Central memory CD8-positive, alpha-beta T cell (primary cell): ENCODE measurements at places on chromosomes 13 and 19.
A peak's percentile ranks its signal among the peaks of the same experiment; 100 is the strongest.

DNA sequence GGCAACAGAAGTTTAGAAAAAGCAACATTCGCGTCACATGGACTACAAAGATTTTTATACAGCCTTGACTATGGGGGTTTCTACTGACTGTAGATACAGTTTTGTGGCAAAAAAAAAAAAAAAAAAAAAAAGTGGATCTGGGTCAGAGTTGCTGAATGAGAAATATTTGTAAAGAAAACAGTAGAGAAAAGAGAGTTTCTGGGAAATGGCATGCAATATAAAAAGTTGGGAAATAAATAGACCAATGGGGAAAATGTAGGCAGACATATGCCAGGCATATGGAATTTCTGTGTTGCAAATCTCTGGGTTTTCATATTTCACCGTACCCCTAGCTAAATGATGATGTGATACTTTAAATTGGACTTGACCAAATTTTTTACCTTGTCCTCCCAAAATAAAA, 315.3 kb downstream of the EFNB2 start:
- H3K36me3 ChIP-seq = no peaks in the 10 kb centered on the region
- H3K27ac ChIP-seq = no peak overlapping the region
- no peaks in the 10 kb centered on the region for H3K27me3 ChIP-seq
- H3K4me3 ChIP-seq = no peak overlapping the region
- no peak for DNase-seq

- no peaks in the 10 kb centered on the region for H3K27me3 ChIP-seq
- no peak overlapping the region for H3K27ac ChIP-seq
- no peaks in the 10 kb centered on the region for H3K4me1 ChIP-seq
- H3K36me3 ChIP-seq = no peaks in the 10 kb centered on the region
Observed at GRCh38 chr13:36453516-36453915, 21.2 kb downstream of the CCNA1 start.

GRCh38 chr19:13781547-13781946, 7.3 kb downstream of the C19orf53 start:
- H3K27me3 ChIP-seq = no peaks in the 10 kb centered on the region
- no peak overlapping the region for H3K4me3 ChIP-seq
- peaks cover 9% of the 10 kb centered on the region for H3K36me3 ChIP-seq
- peaks cover 13% of the 10 kb centered on the region for H3K4me1 ChIP-seq
- H3K27ac ChIP-seq = no peak overlapping the region

DNA sequence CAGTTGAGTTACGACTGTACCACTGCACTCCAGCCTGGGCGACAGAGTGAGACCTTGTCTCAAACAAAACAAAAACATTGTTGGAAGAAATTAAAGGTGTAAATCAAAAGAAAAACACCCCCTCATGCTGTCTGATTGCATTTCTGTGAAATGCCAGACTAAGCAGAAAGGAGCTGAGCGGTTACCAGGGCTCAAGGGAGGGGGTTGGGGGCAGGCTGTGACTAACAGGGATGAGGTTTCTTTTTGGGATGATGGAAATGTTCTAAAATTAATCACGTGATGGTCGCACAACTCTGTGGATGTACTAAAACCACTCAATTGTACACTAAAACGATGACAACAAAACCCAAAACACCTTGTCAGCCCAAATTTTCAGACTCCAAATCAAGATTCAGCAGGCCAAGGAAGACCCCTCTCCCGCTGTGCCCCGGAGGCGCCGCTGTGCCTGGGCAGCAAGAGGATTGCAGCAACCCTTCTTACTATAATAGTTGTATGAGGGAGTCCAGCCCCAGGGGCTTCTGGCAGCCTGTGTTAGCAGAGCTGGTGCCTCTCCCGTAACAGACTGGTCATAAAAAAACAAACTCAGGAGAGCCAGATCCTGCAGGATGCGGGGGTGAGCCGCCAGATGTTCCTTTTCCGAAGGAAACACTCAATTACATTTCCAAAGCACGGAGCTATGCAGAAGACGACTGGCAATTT, 20.9 kb downstream of the CAPS start:
- no peak overlapping the region for H3K4me3 ChIP-seq
- peaks cover 19% of the 10 kb centered on the region for H3K4me1 ChIP-seq
- no peaks in the 10 kb centered on the region for H3K27me3 ChIP-seq
- H3K27ac ChIP-seq = peak overlapping the region; percentile 55

GRCh38 chr13:29497137-29497654, 98.3 kb downstream of the SLC7A1 start:
- no peak overlapping the region for H3K4me3 ChIP-seq
- H3K27ac ChIP-seq = no peak overlapping the region
- peaks cover 10% of the 10 kb centered on the region for H3K4me1 ChIP-seq
- H3K36me3 ChIP-seq = no peaks in the 10 kb centered on the region
- H3K27me3 ChIP-seq = peaks cover 25% of the 10 kb centered on the region

DNA sequence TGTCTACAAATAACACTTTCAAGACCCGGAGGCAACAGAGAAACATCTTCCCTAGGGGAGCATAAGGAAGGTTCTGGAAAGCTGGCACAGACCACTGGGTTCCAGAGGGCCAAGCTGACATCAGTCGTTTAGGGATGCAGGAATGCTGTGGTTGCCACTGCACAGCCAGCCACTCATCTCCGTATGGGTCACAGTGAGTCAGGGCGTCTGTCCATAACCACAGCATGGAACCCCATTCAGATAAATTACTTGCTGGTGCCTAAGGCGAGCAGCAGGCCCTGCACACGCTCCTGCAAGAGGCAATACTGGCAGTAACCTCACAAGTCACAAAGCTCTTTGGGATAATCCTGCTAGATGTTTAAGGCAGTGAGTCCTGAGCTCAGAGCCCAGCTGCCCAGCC, 140.9 kb upstream of the UBL3 start:
- H3K27ac ChIP-seq = no peak overlapping the region
- no peaks in the 10 kb centered on the region for H3K4me1 ChIP-seq
- H3K36me3 ChIP-seq = no peaks in the 10 kb centered on the region
- H3K4me3 ChIP-seq = no peak overlapping the region

DNA sequence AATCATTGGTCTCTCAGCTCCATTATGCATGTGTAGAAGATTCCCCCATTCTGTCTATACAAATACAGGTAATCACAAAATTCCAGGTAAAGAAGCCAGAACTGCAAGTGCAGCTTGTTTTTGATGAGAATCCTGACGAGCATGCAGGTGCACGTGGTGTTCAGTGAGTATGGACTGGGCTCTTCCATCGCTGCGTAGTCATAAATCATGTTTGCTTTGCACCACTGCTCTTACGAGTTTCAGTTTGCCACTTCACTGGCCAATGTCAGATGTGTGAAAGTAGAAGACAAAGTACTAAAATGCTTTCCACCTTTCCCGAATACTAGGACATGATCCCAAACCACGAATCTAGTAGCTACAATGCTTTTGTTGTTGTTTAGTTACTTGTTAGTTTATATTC, 390.7 kb downstream of the LIG4 start:
- no peak for DNase-seq
- H3K4me1 ChIP-seq = no peaks in the 10 kb centered on the region
- H3K36me3 ChIP-seq = no peaks in the 10 kb centered on the region
- H3K27ac ChIP-seq = no peak overlapping the region
- H3K27me3 ChIP-seq = no peaks in the 10 kb centered on the region

DNA sequence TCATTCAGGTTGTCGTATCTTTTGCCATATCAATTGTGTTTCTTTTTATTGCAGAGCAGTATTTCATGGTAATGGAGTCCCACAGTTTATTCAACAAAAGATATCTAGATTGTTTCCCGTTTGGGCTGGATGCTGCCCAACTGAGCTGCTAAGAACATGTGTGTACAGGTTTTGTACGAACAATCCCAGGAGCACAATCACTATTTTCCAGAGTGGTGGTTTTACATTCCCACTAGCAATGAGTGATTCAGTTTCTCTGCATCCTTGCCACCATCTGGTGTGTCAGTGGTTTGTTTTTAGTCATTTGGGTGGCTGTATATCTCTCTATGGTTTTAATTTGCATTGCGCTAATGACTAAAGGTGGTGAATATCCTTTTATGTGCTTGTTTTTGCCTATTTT, 52.7 kb upstream of the ZDHHC20 start:
- H3K27me3 ChIP-seq = no peaks in the 10 kb centered on the region
- H3K4me1 ChIP-seq = peaks cover under 1% of the 10 kb centered on the region
- H3K36me3 ChIP-seq = peaks cover 28% of the 10 kb centered on the region
- H3K27ac ChIP-seq = no peak overlapping the region
- DNase-seq = no peak
- no peak overlapping the region for H3K4me3 ChIP-seq

- H3K27me3 ChIP-seq = no peaks in the 10 kb centered on the region
Observed at GRCh38 chr13:23367907-23368306, 65.6 kb downstream of the SACS start.

- H3K4me1 ChIP-seq = peaks cover 17% of the 10 kb centered on the region
- no peak overlapping the region for H3K4me3 ChIP-seq
- H3K27me3 ChIP-seq = no peaks in the 10 kb centered on the region
- DNase-seq = no peak
- peaks cover 49% of the 10 kb centered on the region for H3K36me3 ChIP-seq
Observed at GRCh38 chr19:16564842-16565241, 7.4 kb downstream of the SLC35E1 start.

DNA sequence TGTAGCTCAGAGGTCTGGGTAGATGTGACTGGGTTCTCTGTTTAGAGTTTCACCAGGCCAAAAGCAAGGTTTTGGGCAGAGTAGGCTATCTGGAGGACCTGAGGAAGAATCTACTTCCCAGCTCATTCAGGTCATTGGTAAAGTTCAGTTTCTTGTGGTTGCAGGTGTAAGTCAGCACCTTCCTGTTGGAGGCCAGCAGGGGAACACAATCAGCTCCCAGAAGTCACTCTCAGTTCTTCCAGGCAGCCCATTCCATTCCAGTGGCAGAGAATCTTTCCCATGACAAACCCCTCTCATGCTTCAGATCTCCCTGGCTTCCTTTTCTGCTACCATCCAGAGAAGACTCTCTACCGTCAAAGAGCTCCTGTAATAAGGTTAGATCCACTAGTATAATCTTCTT, 176.2 kb upstream of the UFM1 start:
- H3K27me3 ChIP-seq = no peaks in the 10 kb centered on the region
- no peak overlapping the region for H3K27ac ChIP-seq
- no peaks in the 10 kb centered on the region for H3K4me1 ChIP-seq

GRCh38 chr13:110327051-110327721, 20.1 kb downstream of the COL4A2 start:
- H3K4me1 ChIP-seq = no peaks in the 10 kb centered on the region
- no peaks in the 10 kb centered on the region for H3K36me3 ChIP-seq
- DNase-seq = no peak
- H3K27me3 ChIP-seq = peaks cover 38% of the 10 kb centered on the region

DNA sequence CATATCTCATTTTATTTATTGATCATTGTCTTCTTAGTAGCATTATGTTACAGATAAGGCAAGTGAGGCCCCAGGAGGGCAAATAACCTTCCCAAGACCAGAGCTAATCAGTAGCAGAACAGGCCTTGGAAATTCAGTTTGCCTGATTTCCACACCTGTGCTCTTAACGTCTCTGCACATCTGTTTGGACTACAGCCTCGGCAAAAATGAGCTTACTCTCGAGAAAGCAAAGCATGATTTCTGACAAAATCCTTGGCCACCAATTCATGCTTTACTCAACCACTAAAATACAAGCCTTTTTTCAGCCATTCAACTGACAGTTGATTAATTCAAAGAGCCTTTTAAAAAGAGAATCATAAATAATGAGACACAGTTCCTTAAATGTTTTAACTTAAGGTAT, 309.3 kb upstream of the HTR2A start:
- H3K4me1 ChIP-seq = no peaks in the 10 kb centered on the region
- H3K4me3 ChIP-seq = no peak overlapping the region
- no peak for DNase-seq
- H3K27ac ChIP-seq = no peak overlapping the region
- no peaks in the 10 kb centered on the region for H3K27me3 ChIP-seq

GRCh38 chr19:45574526-45574925, 10.1 kb downstream of the OPA3 start:
- peaks cover 22% of the 10 kb centered on the region for H3K4me1 ChIP-seq
- H3K27me3 ChIP-seq = no peaks in the 10 kb centered on the region
- H3K36me3 ChIP-seq = peaks cover 4% of the 10 kb centered on the region
- no peak overlapping the region for H3K27ac ChIP-seq

GRCh38 chr19:6706633-6706958, 13.9 kb downstream of the C3 start:
- H3K4me3 ChIP-seq = no peak overlapping the region
- H3K36me3 ChIP-seq = peaks cover 3% of the 10 kb centered on the region
- H3K4me1 ChIP-seq = peaks cover 17% of the 10 kb centered on the region
- no peak overlapping the region for H3K27ac ChIP-seq
- peaks cover 43% of the 10 kb centered on the region for H3K27me3 ChIP-seq

GRCh38 chr13:105414639-105415038, 1120.8 kb downstream of the EFNB2 start:
- H3K27me3 ChIP-seq = no peaks in the 10 kb centered on the region
- no peak for DNase-seq
- no peak overlapping the region for H3K4me3 ChIP-seq
- H3K27ac ChIP-seq = no peak overlapping the region
- no peaks in the 10 kb centered on the region for H3K36me3 ChIP-seq

DNA sequence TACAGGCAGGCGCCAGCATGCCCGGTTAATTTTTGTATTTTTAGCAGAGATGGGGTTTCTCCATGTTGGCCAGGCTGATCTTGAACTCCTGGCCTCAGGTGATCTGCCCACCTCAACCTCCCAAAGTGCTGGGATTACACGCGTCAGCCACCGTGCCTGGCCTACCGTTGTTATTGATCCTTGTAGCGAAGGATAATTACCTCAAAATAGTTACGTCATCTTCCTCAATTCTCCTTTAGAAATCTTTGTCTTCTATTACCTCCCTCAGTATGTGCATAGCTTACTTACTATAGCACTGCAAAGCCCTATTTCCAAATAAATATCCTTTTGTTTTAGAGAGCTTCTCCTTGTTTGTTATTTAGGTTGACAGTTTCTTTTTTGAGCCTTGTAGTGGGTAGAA, 9.4 kb upstream of the TLE6 start:
- no peak overlapping the region for H3K27ac ChIP-seq
- no peaks in the 10 kb centered on the region for H3K27me3 ChIP-seq
- no peak for DNase-seq
- H3K4me1 ChIP-seq = no peaks in the 10 kb centered on the region
- H3K4me3 ChIP-seq = no peak overlapping the region

- peaks cover 1% of the 10 kb centered on the region for H3K36me3 ChIP-seq
- H3K27ac ChIP-seq = no peak overlapping the region
- no peak for DNase-seq
- no peaks in the 10 kb centered on the region for H3K4me1 ChIP-seq
- H3K4me3 ChIP-seq = no peak overlapping the region
Observed at GRCh38 chr13:44713788-44714469, 137.8 kb upstream of the TSC22D1 start.

DNA sequence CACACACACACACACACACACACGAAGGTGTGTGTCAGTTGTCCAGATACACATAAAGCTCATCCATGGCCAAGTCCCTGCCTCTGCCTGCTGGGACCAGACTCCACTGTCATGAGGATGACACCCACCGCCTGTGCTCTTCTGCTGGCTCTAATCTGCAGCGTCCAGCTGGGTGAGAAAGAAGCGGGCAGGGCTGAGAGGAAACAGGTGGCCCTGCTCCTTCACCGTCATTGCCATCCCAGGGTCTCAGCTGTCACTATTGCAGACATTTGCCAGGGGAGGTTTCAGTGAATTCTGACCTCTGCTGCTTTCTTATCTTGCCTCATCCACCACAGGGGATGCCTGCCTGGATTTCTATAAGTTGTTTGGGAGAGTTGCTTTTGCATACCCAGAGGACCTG, 31.4 kb downstream of the SCGB2B2 start:
- peaks cover 22% of the 10 kb centered on the region for H3K27me3 ChIP-seq
- H3K36me3 ChIP-seq = no peaks in the 10 kb centered on the region
- H3K4me1 ChIP-seq = no peaks in the 10 kb centered on the region
- H3K4me3 ChIP-seq = no peak overlapping the region
- DNase-seq = no peak

GRCh38 chr13:31437975-31438374, 238.2 kb downstream of the B3GLCT start:
- no peaks in the 10 kb centered on the region for H3K36me3 ChIP-seq
- no peaks in the 10 kb centered on the region for H3K4me1 ChIP-seq
- DNase-seq = no peak
- no peak overlapping the region for H3K27ac ChIP-seq
